ENCODE measurements at places on chromosomes 1 and 21.
A peak's percentile ranks its signal among the peaks of the same experiment; 100 is the strongest.

DNA sequence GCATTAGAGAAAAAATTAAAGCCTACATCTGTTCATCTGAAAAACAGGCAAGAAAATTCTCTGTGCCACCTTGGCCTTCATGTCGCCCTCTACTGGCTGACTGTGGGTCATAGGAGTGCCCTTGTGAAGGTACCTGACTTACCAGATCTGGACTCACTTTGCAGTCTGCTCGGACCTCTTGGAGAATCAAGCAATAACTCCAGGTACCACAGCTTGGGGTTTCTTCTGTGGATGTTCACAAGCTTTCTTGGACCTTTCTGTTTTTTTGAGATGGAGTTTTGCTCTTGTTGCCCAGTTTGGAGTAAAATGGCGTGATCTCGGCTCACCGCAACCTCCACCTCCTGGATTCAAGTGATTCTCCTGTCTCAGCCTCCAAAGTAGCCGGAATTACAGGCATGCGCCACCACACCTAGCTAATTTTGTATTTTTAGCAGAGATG, 2.4 kb upstream of the PRAMEF18 start:
- no peak for DNase-seq

DNA sequence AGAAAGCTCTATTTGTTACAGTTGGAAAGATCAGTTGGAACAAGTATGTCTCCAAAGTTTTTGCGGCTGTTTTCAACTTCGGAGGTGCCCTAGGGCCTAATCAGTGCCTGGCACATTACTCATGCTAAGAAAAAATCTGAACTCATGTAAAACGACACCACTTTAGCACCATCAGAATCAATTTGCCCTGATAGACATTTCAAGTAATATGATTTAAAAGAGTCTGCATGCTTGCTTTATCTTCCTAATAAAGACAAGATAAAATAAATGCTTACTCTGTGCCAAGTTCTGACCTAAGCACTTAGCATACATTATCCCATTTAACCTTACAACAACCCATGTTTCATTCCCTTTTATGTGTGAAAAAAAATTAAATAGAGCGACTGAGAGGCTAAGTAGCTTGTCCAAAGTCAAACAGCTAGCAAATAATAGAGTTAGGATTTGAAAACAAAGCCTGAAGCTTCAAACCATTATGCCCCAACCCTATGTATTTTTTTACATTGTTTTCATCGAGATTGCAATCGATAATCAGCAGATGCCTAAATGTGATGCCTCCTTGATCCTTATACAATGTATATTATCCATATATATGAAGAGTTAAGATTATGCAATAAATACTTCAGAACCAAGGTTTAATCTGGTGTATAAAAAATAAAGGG, 91.3 kb downstream of the DENND1B start:
- DNase-seq, result no peak

GRCh38 chr1:82593561-82593960, 792.8 kb downstream of the ADGRL2 start:
- DNase-seq, result no peak

- DNase-seq, result no peak
Measured at GRCh38 chr1:155073377-155074242, 5.0 kb upstream of the EFNA3 start.

DNA sequence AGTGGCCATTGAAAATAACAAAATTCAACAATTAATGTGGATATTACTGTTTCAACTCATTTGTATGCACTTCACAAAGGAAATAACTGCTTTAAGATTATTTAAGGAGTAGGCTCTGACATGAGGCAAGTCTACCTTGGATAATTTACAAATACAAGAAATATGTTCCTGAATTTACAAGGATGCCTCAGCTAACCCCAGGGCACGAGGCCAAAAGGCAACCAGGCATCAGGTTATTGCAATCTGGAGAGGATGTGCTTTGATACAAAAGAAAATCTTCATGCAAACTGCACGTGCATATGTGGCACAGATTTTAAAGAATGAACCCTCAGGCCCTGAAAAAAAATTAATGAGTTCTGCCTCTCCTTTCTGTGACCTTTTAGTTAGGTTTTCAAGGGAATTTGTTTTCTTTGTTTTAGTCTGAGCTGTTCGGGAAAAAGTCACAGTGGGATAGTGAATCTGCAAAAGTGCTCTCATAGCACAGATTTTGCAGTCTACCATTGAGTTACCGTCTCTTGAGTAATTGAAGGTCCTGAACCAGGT, 1304.2 kb upstream of the ADGRL4 start:
- DNase-seq, result no peak

GRCh38 chr1:96721053-96721415, 550 bp upstream of the PTBP2 start:
- DNase-seq, result no peak

DNA sequence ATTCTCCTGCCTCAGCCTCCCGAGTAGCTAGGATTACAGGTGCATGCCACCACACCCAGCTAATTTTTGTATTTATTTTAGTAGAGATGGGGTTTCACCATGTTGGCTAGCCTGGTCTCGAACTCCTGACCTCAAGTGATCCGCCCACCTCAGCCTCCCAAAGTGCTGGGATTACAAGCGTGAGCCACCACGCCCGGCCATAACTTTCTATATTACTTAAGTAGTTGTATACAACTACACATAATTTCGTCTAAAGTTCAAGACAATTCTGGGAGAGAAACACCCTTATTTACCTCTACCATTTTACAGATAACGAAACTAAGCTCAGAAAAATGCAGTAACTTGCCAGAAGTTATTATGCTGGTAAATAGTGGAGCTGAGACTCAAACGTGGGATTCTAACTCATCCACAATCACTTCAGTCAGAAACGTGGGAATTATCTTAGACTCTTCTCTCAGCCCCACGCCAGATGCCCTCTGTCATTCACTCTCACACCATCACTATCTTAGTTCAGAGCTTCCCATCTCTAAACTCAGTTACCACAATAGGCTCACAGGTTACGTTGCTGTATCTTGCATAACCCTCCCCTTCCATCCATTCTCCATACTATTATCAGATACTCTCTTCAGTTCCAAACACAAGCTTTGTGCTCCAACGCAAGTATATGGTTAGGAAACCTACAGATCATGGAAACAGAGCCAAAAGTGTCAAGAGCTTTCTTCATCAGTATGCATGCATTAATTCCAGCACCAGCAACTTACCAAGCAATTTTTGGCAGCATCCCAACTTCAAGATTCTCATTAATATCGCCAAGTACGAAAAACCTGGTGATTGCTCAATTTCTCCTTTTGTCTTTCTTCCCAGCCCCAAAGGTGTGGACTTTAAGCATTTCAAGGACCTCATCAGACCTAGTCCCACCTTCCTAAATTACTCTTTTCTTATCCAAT, 69.3 kb downstream of the RERE start:
- no peak for DNase-seq

DNA sequence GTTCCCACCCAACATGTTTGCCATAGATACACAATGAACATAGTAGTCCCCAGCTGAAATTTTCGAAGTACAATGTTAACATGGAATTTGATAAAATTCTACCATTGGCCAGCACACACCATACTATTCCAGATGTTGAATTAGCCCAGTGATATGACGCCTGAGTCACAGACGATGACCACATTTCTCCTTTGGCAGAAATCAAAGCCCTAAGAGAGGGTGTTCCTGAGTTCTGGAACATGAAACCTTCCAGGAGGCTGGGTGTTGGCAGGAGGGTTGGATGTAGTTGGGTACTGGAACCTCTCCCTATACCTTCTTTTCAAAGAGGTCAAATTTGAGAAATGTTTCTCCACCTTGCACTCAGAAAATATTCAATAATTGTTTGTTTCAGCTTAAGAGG, 37.8 kb downstream of the LPAR3 start:
- no peak for DNase-seq

DNA sequence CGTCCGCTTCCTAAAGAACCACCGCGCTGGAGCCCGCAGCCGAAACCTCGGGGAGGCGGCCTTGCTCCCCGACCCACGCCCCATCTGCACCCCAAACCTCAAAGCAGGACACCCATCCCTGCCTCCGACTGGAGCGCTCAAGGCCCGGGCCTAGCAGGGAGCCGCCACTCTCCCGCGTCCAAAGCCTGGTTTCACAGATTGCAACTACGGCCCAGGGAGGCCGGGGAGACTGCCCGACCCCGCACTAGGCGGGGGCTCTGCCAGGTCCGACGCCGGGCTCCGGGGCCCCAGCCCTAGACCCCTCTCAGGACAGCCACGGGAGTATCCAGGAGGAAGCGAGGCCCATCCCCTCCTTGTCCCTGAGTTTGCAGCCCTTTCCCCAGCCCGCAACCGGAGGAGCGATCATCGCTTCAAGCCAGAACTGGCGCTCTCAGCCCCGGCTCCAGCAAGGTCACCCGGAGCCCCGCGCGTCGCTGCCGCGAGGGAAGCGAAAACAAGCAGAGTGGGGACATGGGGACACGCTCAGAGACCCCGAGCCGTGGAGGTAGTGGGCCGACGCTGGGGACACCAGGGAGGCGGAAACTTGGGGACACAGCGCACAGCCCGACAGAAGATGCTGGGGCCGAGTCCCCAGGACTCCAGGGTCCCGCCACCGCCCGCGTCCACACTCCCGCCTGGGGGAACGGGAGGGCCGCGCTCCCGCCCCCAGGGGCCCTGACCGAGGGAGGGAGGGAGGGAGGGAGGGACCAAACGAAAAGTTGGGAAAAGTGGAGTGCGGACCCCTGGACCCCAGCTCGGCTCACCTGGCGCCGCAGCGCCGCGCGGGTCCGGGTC, 433 bp downstream of the TMEM200B start:
- no peak for DNase-seq

GRCh38 chr1:200488375-200489165, 78.7 kb upstream of the ZNF281 start:
- DNase-seq, result peak; percentile 37

- DNase-seq, result no peak
Measured at GRCh38 chr1:29584776-29585175, 348.5 kb downstream of the PTPRU start.

- DNase-seq, result no peak
Measured at GRCh38 chr21:43193088-43193650, 24.4 kb downstream of the CRYAA start.

DNA sequence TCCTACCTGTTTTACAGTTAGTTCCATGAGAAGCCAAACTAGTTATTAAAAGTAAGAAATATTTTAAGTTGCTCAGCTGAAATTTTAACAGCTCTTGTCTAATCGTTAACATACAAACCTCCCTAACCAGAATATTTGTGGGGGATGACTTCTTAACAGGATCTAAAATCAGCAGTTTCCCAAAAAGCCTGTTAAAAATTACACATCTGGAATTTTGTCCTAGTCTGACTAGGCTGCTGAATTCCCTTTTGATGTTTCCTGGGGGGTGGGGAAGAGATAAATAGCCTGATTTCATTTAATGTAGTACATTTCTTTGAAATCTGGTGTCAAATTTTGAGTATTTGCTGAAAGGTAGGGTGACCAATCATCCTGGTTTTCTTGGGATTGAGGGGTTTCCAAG, 78.8 kb upstream of the ARHGAP29 start:
- no peak for DNase-seq

GRCh38 chr1:19036041-19036812, 79.8 kb upstream of the IFFO2 start:
- DNase-seq, result peak; percentile 20

DNA sequence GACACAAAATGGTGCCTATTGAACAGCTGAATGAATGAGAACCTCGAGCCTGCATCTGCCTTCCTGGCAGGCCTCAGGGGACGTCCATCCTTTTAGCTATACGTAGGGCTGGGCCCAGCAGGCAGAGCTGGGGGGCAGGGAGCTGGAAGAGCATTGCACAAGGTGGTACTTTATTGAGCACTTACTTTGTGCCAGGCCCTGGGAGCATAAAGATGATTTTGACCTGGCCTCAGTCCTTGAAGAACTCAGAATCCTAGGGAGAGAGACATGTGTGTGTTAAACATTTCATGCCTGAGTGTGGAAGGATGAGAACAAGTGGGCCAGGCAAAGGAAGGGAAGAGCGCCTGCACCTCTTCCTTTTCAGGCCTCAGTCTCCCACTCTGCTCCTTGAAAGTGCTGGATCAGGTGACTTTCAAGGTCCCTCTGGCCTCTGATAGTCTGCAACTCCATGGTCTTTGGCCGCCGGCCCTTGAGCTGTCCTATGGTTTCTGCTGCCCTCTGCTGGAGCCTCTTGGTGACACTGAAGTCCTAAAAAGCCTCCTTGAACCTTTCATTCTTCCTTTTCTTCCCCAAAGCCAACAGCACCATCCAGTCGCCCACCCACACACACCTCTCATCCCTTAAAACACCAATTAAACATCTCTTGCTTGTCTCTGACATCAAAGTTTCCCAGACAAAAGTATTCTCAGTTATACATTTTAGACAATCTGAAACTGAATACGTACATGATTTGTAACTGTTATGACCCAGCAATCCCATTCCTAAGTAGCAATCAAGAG, 3.5 kb upstream of the PEAR1 start:
- DNase-seq, result no peak

DNA sequence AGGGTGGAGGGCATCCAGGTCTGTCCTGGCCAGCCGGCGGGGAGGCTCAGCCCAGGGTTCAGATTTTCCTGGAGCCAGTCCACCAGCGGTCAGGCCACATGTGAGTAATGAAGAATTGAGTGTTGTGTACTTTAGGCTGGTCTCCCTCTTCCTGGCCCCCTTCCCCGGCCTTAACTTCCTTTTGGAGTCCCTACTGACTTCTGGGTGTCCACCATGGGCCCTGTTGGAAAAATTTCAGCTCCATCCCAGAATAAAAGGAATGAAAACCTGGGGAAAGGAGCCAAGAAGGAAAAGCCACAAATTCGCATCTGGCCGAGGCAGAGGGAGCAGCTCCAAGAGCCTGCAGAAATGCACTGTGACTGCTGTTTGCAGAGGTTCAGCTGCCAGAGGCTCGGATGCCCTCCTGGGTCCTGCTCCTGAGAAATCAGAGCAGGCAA, 35.5 kb upstream of the HHAT start:
- no peak for DNase-seq

DNA sequence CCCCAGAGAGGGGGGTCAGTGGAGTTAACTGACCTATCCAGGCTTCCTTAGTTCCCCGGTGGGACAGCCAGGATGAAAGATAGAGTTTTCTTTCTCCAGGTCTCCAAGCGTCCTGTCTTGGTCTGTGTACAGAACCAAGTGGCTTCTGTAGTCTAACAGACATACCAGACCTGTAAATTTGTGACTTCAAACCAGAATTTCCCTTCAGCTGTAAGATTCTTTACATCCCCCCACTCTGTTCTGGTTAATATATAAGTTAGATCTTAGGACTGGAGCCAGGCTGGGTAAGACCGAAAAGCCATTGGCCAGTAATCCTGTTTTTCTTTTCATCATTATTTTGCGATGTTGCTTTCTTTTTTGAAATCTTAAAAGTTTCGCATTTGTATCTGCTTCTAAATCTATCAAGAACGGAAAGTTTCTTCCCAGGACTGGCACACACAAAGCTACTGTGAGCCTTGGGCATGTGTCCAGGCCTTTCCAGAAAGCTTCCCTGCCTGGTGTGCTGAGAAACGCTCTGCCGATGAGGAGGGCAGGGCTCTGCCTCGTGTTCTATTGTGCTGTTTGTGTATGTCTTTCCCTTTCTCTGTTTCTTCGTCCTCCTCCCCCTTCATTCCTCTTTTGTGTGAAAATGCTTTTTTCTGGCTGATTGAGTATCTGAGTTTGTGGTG, 72.3 kb downstream of the RGL1 start:
- DNase-seq, result no peak

- DNase-seq, result no peak
Measured at GRCh38 chr1:212649020-212649419, 40.5 kb downstream of the ATF3 start.

GRCh38 chr1:228279722-228280105, 71.9 kb downstream of the OBSCN start:
- no peak for DNase-seq

All from smooth muscle cell of the brain vasculature (primary cell).